IPS DF 19.7 (cell line): ENCODE measurements at places on chromosomes 4 and X.

GRCh38 chr4:25487155-25487554 is 110.1 kb downstream of the ANAPC4 start:
- no peak for DNase-seq

DNA sequence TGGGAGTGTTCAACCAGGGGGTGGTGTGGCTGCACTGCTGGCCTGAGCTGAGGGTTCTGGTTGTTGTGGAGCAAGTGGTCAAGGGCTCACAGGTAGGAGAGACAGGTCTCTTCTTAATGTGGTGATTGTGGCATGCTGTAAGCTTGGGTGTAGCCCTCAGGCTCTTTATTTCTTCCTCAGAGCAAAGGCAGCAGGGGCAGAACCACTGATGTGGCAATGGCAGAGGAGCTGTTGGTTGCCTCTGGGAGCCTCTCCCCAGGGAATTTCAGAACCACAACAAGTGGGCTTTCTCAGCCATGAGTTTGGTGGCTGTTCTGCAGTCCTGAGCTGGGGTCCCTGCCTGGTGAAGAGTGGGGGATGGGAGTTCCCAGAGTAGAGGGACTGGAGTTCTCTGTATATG is 1017.2 kb downstream of the SH3BGRL start:
- no peak for DNase-seq

- DNase-seq, result no peak
Measured at GRCh38 chr4:98771959-98772632, 113.7 kb upstream of the TSPAN5 start.

DNA sequence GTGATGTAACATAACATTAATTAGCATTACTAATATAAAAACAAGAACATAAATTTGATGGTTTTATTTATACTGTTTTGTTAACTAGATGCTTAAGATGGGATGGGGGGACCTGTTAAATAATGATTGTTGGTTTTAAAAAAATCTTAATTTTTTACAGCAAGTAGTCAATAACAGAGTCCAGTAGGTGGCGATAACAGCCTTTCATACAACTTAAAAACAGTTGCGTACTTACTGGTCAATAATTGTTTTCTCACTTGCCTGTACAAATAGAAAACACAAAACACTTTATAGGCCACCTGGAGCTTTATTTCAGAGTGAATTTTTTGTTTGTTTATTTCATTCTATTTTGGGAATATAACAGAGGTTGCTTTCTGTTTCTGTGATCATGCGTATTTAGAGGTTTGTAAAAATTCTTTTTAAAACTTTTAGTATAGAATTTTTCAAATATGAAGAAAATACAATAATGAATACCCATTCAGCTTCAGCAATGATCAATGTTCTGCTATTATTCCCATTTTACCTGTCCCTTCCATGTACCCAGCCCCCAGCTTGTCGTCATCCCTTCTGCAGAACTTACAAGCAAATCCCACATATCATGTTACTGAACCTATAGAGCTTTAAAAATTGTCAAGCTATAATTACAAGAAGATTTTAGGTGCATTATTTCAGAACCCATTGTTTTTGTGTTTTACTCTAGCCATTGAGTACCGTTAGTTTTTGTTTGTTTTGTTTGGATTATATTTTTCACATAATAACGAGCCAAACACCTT is 97.1 kb downstream of the MRPL1 start:
- DNase-seq, result no peak

- DNase-seq, result no peak
Measured at GRCh38 chrX:65610040-65610439, 57.4 kb upstream of the MSN start.

DNA sequence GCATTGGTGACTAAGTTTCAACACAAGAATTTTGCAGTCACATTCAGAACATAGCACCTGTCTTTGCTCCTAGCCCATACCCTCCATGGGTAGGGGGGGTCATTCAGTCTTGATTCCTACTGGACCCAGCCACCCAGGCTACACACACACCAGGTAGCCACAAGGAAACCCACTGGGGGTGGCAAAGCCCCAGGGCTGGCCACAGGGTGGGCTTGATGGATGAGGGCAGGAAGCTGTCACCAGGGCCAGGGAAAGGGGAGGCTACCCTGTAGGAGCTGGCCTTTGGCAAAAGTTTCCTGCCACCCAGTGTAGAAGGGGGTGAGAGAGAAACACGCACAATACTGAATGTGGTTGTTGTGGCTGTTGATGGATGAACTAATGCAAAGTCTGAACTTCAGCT is 74.5 kb upstream of the NKX1-1 start:
- DNase-seq, result no peak

GRCh38 chr4:89324671-89325070 is 17.1 kb upstream of the GPRIN3 start:
- DNase-seq, result no peak

GRCh38 chr4:1251773-1252066 is 2.8 kb upstream of the CTBP1 start:
- DNase-seq, result no peak

GRCh38 chrX:111052478-111052877 is 43.5 kb upstream of the PAK3 start:
- no peak for DNase-seq

- no peak for DNase-seq
Measured at GRCh38 chr4:156547891-156548290, 423.7 kb downstream of the PDGFC start.

GRCh38 chr4:149095811-149096210 is 653.6 kb upstream of the NR3C2 start:
- no peak for DNase-seq

GRCh38 chrX:66675541-66675940 is 36.7 kb upstream of the EDA2R start:
- DNase-seq, result no peak

DNA sequence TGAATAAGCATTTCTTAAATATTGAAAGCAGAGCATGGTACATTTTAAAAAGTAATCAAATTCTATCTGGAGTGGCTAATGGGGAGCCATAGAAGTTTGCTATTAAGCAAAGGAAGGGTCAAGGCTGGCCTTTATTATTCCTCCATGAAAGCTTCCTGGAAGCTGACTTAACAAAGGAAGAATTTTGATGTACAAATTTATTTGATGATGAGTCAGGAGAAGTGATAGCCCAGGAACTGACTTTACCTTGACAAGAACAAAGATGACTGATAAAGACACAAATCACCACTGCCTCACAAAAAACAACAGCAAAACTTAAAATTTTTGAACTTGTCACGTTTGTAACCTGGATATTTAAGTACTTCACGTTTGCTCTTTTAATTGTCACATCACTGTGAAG is 872.1 kb downstream of the PCDH7 start:
- DNase-seq, result no peak

GRCh38 chrX:68725756-68726365 is 78.4 kb downstream of the STARD8 start:
- DNase-seq, result no peak

DNA sequence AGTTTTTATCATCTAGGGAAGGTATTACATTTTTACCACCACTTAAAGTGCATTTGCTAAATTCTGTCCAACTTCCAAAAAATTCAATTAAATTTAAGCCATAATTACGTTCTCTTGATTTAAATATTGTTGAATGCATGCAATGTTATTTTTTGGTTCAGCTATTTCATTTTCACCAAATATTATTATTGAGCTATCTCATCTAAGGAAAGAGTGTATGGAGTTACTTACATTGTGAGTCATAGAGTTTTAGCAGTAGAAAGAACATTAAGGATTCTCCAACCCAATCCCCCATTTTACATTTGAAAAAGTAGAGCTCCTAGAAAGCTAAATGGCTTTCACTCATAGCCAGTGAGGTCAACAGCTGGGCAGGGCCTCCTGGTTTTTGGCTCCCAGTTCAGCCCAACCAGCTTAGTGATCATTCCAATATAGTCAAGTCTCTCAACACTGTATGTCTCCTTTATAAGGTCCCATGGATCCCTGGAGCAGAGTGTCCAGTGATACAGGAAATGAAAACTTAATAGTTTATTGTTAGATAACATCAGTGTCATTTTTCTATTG is 60.5 kb downstream of the NDNF start:
- no peak for DNase-seq

GRCh38 chr4:121183361-121183760 is 19.2 kb upstream of the TNIP3 start:
- DNase-seq, result no peak

GRCh38 chr4:145380123-145380522 is 101.5 kb upstream of the SMAD1 start:
- no peak for DNase-seq

GRCh38 chrX:105775679-105776078 is 46.7 kb upstream of the NRK start:
- DNase-seq, result no peak

DNA sequence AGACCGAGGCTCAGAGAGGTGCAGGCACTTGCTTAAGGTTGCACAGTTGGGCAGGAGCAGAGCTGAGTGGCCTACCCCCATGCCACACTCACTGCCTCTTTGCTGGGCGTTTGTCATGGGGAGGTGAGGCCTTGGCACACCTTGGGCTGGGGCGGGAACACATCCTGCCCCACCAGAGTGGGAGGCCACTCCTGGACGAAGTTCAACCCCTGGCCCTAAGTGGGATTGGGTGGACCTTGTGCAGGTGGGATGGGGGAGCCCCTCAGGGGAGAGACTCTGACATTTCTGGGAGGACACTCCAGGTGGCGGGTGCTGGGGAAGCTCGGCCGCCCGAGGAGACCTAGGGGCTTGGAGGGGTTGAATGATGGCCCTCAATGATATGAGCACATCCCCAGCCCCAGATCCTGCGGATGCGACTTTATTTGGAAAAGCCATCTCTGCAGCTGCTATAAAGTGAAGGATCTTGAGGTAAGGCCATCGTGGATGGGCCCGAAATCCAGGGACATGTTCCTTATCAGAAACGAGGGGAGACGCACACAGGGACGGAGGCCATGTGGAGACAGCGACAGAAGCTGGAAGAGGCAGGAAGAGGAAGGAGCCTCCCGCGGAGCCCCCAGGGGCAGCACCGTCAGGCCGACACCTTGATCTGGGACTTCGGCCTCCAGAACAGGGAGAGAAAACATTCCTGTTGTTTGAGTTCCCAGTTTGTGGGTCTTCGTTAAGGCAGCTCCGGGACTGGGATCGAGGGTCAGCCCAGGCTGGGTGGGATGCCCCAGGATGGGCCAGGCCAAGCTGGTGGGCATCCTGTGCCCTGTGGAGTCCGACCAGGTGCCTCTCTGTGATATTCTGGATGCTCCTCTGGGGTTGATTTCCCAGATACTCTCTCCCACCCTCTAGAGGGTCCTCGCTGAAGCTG is 111.6 kb upstream of the LRPAP1 start:
- DNase-seq, result no peak

- no peak for DNase-seq
Measured at GRCh38 chr4:53490965-53491622, 100.2 kb downstream of the LNX1 start.

DNA sequence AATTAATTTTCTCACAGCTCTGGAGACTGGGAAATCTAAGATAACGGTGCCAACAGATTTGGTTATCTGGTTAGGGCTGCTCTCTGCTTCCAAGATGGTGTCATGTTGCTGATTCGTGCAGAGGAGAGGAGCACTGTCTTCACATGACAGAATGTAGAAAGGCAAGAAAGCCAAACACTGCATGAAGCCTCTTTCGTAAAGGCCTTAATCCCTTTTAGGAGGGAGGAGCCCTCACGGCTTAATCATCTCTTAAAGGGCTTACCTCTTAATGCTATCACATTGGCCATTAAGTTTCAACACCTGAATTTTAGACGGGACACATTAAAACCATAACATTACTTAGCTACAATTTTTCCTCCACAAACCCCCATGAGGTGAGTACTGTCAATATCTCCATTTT is 174.1 kb downstream of the COX18 start:
- DNase-seq, result no peak

DNA sequence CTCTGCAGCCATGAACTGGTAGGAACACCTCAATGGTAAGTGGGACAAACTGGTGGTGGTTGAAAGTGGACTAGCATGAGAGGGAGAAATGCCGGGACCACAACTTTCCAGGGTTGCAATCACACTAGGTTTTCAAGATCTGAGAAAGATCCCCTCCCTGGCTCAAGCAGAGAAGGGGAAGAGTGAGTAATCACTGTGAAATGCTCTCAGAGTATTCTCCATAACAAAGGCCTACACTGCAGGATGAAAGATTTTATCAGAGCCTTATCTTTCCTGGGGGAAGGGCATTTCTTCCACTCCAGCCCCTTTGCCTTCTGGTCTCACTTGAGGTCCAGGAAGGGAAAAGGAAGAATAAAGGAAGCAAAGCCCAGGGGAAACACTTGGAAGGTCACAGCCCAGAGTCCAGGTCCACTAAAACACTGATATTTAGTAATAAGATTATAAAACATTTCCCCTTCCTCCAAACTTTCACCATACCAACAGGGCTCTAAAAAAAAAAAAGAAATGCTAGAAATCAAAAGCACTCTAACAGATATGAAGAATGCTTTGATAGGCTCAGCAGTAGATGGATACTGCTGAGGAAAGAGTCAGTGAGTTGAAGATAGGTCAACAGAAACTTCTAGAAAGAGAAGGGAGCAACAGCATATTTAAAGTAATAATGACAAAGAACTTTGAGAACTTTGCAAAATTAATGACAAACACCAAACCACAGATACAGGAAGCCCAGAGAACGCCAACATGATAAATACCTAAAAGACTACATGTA is 95.9 kb downstream of the WDFY3 start:
- peak; percentile 91 for DNase-seq

- no peak for DNase-seq
Measured at GRCh38 chrX:119151051-119151380, 23.4 kb upstream of the KIAA1210 start.

DNA sequence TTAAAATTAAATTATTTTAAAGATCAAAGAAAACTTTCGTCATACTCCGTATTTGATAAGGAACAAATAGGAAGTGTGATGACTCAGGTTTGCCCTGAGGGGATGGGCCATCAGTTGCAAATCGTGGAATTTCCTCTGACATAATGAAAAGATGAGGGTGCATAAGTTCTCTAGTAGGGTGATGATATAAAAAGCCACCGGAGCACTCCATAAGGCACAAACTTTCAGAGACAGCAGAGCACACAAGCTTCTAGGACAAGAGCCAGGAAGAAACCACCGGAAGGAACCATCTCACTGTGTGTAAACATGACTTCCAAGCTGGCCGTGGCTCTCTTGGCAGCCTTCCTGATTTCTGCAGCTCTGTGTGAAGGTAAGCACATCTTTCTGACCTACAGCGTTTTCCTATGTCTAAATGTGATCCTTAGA is at the start of gene CXCL8:
CXCL8 (plus strand) TSS at position 217 of the 426 bp plus-strand sequence; CDS start at position 307, 90 bp downstream.
- DNase-seq, result no peak

DNA sequence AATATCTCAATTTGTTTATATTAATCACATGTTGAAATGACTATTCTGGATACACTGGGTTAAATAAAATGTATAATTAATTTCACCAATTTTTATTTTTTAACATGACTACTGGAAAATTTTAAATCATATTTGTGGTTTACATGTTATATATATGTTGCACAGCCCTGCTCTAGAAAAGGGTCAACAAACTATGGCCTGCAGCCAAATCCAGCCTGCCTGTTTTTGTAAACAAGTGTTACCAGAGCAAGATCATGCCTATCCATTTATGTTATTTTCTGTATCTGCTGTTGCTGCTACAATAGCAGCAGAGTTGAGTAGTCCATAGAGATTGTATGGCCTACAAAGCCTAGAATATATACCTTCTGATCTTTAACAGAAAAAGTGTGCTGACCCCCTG is 1.2 kb downstream of the TCEANC start:
- DNase-seq, result no peak

GRCh38 chrX:10534611-10535010 is 85.8 kb downstream of the MID1 start:
- DNase-seq, result no peak

GRCh38 chr4:55791666-55792065 is 27.9 kb upstream of the EXOC1L start:
- DNase-seq, result no peak

GRCh38 chr4:98692411-98692810 is 34.0 kb upstream of the TSPAN5 start:
- DNase-seq, result no peak

GRCh38 chr4:66097218-66097617 is 426.9 kb upstream of the EPHA5 start:
- no peak for DNase-seq
